ENCODE measurements at places on chromosomes 6 and 20. TPM values are rescaled to one million over a fixed set of nuclear protein-coding genes. Genes with fewer than 3 reads are reported as not detected.

GRCh38 chr6:21176197-21176596 lies 417.4 kb upstream of the SOX4 start:
- DNase-seq = no peak
- no peaks in the 10 kb centered on the region for H3K36me3 ChIP-seq
- H3K4me1 ChIP-seq = no peaks in the 10 kb centered on the region
- H3K4me3 ChIP-seq = no peak overlapping the region
- H3K27me3 ChIP-seq = no peaks in the 10 kb centered on the region
- H3K27ac ChIP-seq = no peak overlapping the region

DNA sequence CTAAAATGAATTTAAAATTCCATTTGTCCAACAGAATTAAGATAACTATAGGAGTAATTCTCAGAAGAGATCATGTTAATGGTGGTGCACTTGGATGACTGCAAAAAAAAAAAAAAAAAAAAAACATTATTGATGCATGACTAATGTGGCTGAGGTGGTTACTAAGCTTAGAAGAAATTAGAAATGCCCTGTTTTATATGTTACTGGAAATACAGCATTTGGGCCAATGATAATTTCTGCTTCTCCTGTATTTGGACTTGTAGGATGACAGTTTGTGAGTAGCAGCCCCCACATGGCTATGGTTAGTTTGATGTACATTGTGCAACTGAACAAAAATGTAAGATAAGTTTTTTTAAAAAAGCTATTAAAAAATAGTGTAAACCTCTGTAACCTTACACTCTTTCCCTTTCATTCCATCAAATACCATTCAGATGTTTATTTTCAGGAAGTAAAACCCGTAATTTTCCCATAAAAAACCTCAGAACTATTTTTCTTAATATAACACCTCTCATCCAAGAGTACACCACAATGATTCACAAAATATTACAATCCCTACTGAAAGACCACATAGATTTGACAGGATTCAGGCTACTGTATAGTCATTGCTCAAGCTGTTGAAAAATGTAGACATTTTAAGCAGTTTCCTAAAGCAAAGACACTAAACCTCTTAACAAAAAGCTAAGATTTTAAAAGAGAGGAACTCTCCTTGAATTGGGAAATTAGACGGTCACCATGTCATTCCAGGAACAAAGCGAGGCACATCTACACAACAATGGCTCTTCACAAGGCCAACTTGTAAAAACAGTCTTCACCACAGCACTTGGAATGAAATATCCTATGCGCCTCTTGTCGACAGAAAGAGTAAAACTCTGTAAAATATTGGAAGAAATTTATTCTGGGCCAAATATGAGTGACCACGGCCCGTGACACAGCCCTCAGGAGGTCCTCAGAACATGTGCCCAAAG lies 83.0 kb downstream of the WDR27 start:
- H3K27ac ChIP-seq = no peak overlapping the region
- H3K27me3 ChIP-seq = no peaks in the 10 kb centered on the region
- no peak overlapping the region for H3K4me3 ChIP-seq
- H3K36me3 ChIP-seq = no peaks in the 10 kb centered on the region
- H3K4me1 ChIP-seq = no peaks in the 10 kb centered on the region

GRCh38 chr6:161166677-161167076 lies 107.2 kb downstream of the AGPAT4 start:
- DNase-seq = no peak
- H3K36me3 ChIP-seq = peaks cover 7% of the 10 kb centered on the region
- H3K27ac ChIP-seq = no peak overlapping the region
- peaks cover 8% of the 10 kb centered on the region for H3K4me1 ChIP-seq
- H3K27me3 ChIP-seq = no peaks in the 10 kb centered on the region

- no peaks in the 10 kb centered on the region for H3K36me3 ChIP-seq
- H3K27me3 ChIP-seq = peaks cover 6% of the 10 kb centered on the region
- no peak overlapping the region for H3K27ac ChIP-seq
- H3K4me1 ChIP-seq = peaks cover 12% of the 10 kb centered on the region
Measured at GRCh38 chr20:59603176-59603575, 1.2 kb upstream of the PHACTR3 start.

DNA sequence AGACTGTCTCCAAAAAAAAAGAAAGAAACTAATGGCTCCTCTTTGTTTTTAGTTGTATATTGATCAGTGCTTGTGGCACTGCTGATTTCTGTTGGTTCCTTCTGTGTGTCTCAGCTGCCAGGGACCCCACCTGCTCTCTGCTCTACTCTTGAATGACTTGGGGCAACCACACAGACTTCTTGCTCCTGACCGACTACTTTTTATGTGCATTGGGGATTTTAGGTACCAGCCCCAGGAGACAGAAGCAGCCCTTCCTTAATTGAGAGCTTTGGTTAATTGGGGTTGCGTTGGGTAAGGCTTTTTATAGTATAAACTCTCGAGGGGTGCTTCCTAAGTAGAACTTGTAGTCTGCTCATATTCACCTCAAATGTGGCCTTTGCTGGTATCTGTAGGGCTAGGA lies 6.9 kb downstream of the STK35 start:
- no peaks in the 10 kb centered on the region for H3K36me3 ChIP-seq
- H3K27me3 ChIP-seq = no peaks in the 10 kb centered on the region
- H3K4me1 ChIP-seq = peaks cover 94% of the 10 kb centered on the region

- H3K4me3 ChIP-seq = no peak overlapping the region
- H3K27me3 ChIP-seq = no peaks in the 10 kb centered on the region
- DNase-seq = no peak
- peak overlapping the region; percentile 38 for H3K27ac ChIP-seq
- no peaks in the 10 kb centered on the region for H3K36me3 ChIP-seq
- peaks cover 18% of the 10 kb centered on the region for H3K4me1 ChIP-seq
Measured at GRCh38 chr20:47464380-47465101, 37.1 kb upstream of the NCOA3 start.

GRCh38 chr6:166106076-166106686 lies 61.5 kb downstream of the TBXT start:
- H3K4me1 ChIP-seq = no peaks in the 10 kb centered on the region
- no peak overlapping the region for H3K4me3 ChIP-seq
- no peak overlapping the region for H3K27ac ChIP-seq
- no peak for DNase-seq
- H3K27me3 ChIP-seq = no peaks in the 10 kb centered on the region

GRCh38 chr6:167103041-167103891 lies 19.6 kb upstream of the CCR6 start:
- H3K36me3 ChIP-seq = no peaks in the 10 kb centered on the region
- no peaks in the 10 kb centered on the region for H3K27me3 ChIP-seq
- H3K4me3 ChIP-seq = no peak overlapping the region
- no peak for DNase-seq
- H3K27ac ChIP-seq = no peak overlapping the region
- no peaks in the 10 kb centered on the region for H3K4me1 ChIP-seq

GRCh38 chr6:27672113-27672799 lies 199.4 kb upstream of the ZNF184 start:
- H3K4me3 ChIP-seq = no peak overlapping the region
- H3K27ac ChIP-seq = no peak overlapping the region
- no peaks in the 10 kb centered on the region for H3K27me3 ChIP-seq
- H3K4me1 ChIP-seq = peaks cover 13% of the 10 kb centered on the region
- H3K36me3 ChIP-seq = no peaks in the 10 kb centered on the region
- DNase-seq = no peak

DNA sequence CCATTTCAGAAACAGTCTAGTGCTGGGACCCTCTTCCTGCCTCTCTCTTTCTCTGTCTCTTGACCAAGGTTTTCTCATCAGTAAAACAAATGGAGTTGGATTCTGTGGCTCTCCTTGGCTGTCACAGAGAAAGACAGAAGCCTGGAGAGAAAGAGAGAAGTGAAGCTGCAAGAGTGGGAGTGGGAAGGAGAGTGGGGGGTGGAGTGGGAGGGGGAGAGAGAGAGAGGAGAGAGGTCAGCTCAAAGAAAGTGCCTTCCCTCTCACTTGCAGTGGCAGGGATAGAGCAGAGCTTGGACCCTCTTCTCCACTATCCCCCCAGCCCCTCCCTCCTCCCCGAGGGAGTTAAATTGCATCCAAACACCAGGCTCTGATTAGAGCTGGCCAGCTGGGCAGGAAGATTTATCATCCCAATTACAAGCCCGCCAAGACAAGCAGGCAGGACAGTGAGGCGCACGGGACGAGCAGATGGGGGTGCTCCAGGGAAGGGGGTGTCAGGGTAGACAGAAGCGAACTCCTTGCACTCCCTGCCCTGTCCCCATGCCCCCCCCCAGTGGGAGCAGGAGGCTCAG lies 74.3 kb downstream of the CD40 start:
- H3K27ac ChIP-seq = no peak overlapping the region
- no peak overlapping the region for H3K4me3 ChIP-seq
- no peaks in the 10 kb centered on the region for H3K27me3 ChIP-seq
- no peaks in the 10 kb centered on the region for H3K4me1 ChIP-seq
- DNase-seq = no peak
- H3K36me3 ChIP-seq = no peaks in the 10 kb centered on the region

GRCh38 chr6:165012183-165012582 lies 297.2 kb downstream of the C6orf118 start:
- no peaks in the 10 kb centered on the region for H3K36me3 ChIP-seq
- no peak for DNase-seq
- no peaks in the 10 kb centered on the region for H3K4me1 ChIP-seq
- H3K27ac ChIP-seq = no peak overlapping the region
- H3K4me3 ChIP-seq = no peak overlapping the region

DNA sequence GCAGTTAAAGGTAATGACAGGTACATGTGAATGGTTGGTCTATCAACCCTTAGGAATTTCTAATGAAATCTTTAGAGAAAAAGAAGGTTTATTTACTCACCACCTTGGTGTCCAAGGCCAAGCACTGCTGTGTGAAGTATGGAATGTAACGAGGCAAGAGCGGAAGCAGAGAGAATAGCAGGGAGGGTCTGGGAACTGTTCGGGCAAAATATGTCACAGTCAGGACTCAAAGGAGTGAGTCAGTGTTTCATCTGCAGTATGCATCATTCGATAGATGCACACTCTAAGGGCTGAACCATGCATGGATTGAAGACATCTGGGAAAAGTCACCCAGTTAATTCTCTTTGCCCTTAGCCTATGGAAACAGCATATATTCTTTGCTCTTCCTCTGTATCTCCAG lies 33.2 kb downstream of the ADGRF5 start:
- H3K36me3 ChIP-seq = no peaks in the 10 kb centered on the region
- no peak overlapping the region for H3K4me3 ChIP-seq
- no peak for DNase-seq
- H3K4me1 ChIP-seq = no peaks in the 10 kb centered on the region
- no peaks in the 10 kb centered on the region for H3K27me3 ChIP-seq

DNA sequence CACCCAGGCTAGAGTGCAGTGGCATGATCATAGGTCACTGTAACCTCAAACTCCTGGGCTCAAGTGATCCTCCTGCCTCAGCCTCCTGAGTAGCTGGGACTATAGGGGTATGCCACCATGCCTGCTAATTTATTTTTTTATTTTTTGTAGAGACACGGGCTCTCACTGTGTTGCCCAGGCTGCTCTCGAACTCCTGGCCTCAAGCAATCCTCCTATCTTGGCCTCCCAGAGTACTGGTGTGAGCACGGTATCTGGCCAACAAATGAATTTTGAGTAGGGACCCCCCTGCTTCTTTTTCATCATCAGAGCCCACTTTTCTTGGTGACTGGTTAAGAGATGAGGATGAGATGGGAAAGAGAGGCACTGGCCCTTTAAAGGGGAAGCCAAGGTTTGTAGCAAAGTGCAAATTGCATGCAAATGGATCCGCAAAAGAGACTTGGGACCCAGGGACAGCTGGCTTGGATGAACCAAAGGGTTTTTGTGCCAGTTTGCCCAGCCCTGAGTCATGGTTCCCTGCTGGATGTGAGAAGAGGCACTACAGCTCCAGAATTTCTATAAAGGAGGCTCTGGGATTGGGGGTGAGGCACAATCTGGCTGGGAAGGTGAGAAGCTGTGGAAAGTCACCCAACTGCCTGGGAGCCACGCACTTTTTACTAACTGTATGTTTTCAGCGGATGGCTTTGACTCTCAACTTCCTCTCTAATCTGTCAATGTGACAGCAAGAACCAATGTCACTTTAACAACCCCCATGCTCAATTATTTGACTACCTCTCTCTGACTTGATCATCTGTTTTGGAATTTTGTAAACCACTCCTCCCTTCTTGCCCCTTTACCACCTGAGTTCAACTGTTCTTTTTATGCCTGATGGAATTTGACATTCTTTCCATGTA lies 58.7 kb upstream of the RNF24 start:
- H3K4me3 ChIP-seq = no peak overlapping the region
- H3K4me1 ChIP-seq = peaks cover 23% of the 10 kb centered on the region
- no peak for DNase-seq
- H3K27ac ChIP-seq = no peak overlapping the region
- H3K36me3 ChIP-seq = no peaks in the 10 kb centered on the region

GRCh38 chr6:85678026-85678601 lies 35.4 kb upstream of the SYNCRIP start:
- peak overlapping the region; percentile 86 for H3K27ac ChIP-seq
- peak overlapping the region; percentile 97 for H3K4me3 ChIP-seq
- no peaks in the 10 kb centered on the region for H3K36me3 ChIP-seq
- no peaks in the 10 kb centered on the region for H3K27me3 ChIP-seq

DNA sequence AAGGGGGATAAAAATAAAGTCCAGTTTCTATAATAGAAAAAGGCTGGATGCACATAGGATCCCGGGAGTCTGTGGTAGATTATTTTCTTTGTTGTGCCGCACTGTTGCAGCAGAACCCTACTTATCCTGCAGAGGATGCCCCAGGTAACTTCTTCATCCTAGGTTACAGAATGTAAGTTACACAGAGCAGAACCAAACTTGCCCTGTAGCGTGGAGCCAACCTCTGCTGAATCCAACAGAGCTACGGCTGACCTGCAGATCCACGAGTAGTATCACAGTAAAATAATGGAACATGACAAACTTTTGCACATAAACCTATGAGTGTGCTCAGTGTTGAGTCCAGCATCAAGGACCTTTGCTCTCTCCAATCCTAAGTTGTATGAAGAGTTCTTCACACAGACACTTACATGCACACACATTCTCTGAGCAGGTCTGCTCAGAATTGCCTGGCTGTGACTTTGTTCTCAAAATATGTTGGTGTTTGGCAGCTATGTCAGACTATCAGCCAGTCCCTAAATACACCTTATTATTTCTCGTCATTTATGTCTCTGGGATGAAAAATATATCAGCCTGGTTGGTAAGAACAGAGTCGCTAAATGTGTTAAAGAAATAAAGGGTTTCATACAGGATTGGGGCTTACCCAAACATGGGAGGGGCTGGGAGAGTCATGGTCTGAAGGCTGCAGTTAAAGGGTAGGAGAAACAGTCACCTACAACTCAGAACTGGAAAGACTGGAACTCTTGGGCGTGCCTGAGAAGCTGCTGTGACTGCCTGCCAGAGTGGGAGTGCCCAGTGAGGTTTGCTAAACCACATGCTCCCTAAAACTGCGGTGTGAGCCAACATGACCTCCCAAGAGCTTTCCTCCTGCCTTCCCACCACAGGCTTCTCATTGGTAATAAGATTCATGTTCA lies 165.1 kb upstream of the SLC24A3 start:
- H3K27ac ChIP-seq = no peak overlapping the region
- H3K4me1 ChIP-seq = peaks cover 20% of the 10 kb centered on the region
- DNase-seq = no peak
- H3K36me3 ChIP-seq = no peaks in the 10 kb centered on the region
- H3K4me3 ChIP-seq = no peak overlapping the region

Gene PNLDC1
- not detected for total RNA-seq

Gene SSTR4
- total RNA-seq = not detected

Gene RAET1L
- 8.3 TPM for total RNA-seq

Gene CST4
- not detected for total RNA-seq

Gene C20orf141
- total RNA-seq = not detected

Gene CD40
- 24.6 TPM for total RNA-seq

All from vagina (tissue), 2 donors.